ENCODE measurements at places on chromosomes 16 and 17.
A peak's percentile ranks its signal among the peaks of the same experiment; 100 is the strongest.

GRCh38 chr17:32628271-32629044, 141.7 kb downstream of the CDK5R1 start:
- DNase-seq, result no peak

- DNase-seq, result peak; percentile 70
Measured at GRCh38 chr17:49748791-49749190, 15.1 kb downstream of the FAM117A start.

GRCh38 chr17:78120537-78120936, 8.0 kb downstream of the TMC6 start:
- no peak for DNase-seq

DNA sequence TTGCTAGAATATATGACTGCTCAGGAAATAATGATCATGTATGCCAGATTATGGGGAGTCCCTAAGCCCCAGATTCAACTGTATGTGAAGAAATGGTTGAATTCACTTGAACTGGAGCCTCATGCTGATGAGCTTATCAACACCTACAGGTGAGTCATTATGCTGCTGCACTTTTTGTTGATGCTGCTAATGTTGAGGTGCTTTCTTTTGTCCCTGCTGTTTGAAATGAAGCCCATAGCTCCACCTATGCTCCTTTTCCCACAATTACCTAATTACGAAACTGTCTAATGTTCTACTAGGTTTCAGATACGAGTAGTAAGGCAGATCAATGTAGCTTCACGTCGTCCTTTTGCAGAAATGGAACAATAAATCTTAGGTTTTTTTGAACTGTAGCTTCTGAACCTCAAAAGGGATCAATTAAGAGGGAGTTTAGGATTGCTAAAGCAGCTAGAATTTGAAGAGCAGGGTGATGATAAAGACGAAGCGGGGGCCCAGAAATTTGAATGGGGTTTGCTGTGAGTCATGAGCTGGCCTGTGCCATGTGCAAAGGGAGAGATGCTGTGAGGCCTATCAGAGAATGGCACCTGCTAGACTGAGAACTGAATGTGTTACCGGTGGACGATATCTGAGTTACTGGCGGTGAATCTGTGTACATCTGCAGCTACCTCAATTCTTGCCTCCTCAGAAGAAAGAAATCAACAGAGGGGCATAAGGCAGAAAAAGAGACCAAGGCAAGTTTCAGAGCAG, 6.1 kb upstream of the UQCRC2 start:
- no peak for DNase-seq

DNA sequence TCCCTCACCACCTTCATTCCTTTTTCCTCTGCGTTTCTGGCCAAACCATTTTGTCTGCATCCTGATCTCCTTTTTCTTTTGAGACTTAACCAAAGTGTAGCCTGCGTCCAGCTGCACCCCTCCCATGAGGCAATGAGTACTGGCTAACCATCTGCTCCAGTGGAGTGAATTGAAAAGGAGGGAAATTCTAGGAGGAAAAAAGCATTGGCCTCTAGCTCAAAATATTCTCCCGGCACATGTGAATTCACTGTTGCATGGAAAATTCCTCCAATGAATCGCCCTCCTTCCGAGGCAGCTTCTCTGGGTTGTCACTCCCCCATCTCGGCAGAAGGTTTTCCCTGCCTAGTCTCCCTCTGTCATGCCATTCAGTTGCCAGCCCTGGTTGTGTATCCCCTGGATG, 5.6 kb downstream of the RAP1GAP2 start:
- DNase-seq, result no peak

Measured in CD4-positive, alpha-beta T cell treated with Interleukin-6 at 100 ng/mL for 8 hours (primary cell).